Activated CD4-positive, alpha-beta memory T cell treated with anti-CD3 and anti-CD28 coated beads for 36 hours (primary cell): ENCODE measurements at places on chromosomes 16 and 17. TPM values are rescaled to one million over a fixed set of nuclear protein-coding genes. Genes with fewer than 3 reads are reported as not detected.
A peak's percentile ranks its signal among the peaks of the same experiment; 100 is the strongest.

DNA sequence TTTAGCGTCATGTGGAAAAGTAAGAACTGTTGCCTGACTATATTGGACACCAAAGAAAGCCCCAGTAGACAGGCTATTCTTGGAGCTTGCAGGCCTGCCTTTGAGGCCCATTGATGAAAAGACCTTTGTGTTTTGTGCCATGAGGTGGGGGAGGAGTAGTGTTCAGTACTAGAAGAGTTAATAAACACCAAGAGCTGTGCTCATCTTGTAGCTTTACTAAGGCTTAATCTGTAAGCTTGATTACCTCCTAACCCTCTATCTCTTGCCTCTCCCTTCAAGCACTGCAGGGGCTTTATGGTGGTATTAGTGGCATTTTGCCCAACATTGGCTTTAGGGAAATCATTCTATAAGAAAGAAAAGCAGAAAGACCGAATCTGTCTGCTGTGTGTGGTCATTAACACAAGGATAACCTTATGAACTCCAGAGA, 220.2 kb upstream of the TBX2 start:
- no peak for DNase-seq

GRCh38 chr17:78125138-78125913, 3.2 kb downstream of the TMC6 start:
- DNase-seq = peak; percentile 54

MT1G gene
- total RNA-seq = 5.8 TPM

- peak; percentile 83 for DNase-seq
Measured at GRCh38 chr17:67386965-67387551, 10.0 kb downstream of the PITPNC1 start.

- peak; percentile 77 for DNase-seq
Measured at GRCh38 chr16:84277244-84277823, 17.3 kb upstream of the WFDC1 start.

DNA sequence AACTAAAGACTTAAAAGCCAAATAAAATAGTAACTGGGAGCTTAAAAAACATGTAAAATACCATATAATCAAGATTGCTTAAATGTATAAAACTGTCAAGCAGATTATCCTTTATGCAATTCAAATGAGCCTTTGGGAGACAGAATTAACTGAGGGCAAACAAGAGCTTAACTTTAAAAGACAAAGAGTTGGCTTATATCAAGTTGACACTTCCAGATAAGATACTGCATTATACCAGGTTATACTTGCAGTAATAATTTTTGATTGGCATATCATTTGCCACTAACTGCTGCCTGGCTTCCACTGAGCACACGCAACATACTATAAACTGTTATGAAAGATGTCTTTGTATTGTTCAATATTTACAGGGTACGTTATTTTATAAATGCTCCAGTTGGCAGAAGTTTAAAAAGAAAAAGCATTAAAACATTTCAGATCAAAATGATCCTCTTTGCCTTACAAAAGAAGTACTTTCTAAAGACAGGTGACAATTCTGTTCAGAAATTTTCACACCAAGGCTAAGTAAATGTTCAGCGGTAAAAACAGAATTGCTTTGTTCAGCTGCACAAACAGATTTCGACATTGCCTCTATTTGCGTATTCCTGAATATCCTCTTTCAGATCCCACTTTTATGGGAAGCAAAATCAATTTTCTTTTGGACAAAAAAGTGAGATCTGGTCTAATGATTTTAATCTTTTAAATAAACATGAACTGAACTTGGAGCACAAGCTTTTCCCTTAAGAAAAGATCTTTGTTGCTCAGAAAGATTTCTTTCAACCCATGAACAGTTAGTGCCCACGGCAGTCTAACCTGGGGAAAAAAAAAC, 50.7 kb downstream of the TOX3 start:
- no peak for DNase-seq

DNA sequence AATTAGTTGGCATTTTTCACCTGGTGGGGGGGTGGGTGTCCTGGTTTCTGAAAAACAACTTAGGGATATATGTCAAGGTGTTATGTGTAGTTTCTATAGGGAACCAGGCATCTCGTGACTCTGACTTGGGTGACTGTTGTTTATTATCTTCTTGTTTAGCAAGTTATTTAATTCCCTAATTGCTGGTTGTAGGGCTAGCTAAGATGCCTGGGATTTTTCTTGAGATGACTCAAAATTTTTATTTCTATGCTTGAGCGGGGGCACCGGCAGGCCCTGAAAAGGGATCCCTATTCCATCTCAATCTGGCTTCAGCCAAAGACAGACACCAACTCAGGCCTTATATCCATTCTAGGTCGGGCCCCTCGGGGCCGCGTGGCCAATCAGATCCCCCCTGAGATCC, 3.2 kb downstream of the DPH1 start:
- no peak for DNase-seq

DNA sequence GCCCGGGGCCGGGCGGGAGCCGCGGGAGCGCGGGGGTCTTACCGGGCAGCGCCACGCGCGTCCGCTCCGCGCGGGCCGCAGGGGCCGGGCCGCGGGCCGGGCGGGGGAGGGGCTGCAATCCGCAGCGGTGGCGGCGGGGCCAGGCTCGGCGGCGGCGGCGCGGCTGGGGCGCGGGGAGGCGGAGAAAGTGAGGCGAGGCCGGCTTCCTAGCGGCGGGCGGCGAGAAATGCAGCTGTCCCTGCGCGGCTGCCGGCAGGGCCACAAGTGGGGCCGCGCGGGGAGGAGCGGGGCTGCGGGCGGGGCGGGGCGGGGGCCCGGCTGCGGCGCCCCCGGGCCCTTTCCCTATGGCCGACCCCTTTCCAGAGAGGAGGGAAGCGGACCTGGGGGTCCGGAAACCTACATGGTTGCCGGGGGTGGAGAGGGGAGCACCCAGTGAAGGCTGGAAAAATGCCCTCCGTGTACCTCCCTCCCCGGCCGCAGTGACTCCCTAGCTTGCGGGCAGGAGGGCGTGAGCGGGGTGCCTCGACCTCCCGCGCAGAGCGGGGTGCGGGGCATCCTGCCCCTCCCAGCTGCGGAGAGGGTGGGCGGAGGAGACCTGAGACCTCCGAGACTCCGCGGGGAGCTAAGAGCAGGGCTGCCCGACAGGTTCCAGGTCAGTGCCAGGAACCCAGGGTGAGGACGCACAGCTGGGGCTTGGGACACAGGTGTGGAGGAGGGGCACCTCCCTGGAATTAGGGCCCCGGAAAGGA, at the start of gene CUEDC1:
Gene CUEDC1, minus strand, starts transcription at position 230 of the 749 bp plus-strand sequence. CDS start 69,848 bp downstream, outside the sequence.
- peak; percentile 74 for DNase-seq
